Posterior cingulate gyrus (tissue), 11 donors: ENCODE measurements at places on chromosomes 5 and 9.

DNA sequence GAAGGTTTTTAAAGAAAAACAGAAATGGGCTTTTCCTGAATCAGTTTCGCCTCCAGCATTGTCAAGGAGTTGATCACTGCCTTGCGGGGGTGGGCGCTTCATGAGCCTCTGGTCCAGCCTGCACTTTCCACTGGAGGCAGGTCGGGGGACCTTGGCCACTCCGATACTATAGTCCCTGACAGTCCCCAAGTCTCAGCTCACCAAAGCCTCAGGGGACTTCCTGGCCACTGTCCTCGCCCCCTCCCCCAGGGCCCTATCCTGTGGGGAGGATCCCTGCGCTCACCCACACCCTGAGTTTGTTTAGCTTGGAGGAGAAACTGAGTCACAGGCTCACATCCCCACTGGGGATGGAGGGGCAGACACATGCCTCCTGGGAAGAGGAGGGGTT is 1.4 kb downstream of the SLC6A19 start:
- DNase-seq = no peak

DNA sequence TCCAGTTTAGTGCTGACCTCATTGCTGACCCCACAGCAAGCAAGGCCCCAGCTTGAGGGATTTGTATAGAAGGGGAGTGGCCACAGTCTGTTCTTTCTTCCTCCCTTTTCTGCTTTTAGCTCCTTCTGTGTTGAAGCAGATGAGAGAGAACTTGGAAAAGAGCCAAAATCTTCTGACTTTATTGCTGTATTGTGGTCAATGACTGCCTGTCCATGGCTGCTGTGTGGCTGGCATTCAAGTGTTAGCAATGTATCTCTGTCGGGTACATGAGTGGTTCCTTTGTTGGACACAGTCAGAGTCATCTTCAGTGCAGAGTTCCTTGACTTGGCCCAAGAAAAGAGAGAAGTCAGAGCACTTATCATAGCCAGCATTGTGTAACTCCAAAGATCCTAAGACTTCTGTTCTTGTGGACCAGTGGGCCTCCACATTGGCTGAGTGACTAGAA is 154.1 kb downstream of the LRRC70 start:
- DNase-seq = no peak

DNA sequence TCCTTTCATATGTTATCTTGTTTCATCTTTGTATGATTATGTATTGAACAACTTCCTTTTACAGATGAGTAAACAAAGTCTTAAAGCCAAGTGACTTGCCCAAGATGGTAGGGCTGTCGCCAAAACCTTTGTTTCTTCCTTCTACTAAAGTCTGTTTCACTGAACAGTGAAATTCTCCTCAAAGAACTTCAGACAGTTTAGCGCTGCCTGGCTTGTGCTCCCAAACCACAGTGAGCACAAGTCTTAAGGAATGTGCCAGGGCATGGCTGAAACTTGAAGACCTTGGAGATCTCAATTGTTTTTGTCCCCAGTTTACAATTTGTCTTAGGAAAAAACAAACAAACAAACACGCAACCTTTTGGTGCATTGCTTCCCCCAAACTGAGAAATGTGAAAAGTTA is 273.5 kb downstream of the CRB2 start:
- no peak for DNase-seq

- DNase-seq = no peak
Measured at GRCh38 chr5:103475629-103476240, 86.9 kb downstream of the NUDT12 start.

- DNase-seq = peak; percentile 8
Measured at GRCh38 chr9:133491656-133491925, 12.7 kb upstream of the SLC2A6 start.
